ENCODE measurements at places on chromosomes 12 and 14.

DNA sequence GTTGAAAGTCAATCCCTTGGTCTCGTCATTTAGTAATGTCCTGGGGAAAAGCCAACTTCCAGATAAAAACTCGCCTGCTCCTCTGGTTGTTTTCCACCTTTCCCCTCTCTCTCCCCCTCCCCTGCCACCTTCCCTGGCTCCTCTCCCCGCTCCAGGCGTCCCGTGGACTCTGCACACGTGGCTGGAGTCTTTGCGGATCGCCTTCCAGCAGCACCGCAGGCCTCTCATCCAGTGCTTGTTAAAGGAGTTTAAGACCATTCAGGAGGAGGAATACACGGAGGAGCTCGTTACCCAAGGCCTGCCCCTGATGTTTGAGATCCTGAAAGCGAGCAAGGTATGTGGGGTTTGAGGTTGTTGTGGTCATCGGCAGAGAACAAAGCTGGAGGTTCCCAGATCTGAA is 65.8 kb upstream of the PWP1 start:
- no peak for DNase-seq

- no peak for DNase-seq
These were observed 180.9 kb downstream of the ETV6 start for GRCh38 chr12:11830307-11830801.

- DNase-seq: no peak
These were observed 1108.3 kb upstream of the FLRT2 start for GRCh38 chr14:84421621-84422020.

DNA sequence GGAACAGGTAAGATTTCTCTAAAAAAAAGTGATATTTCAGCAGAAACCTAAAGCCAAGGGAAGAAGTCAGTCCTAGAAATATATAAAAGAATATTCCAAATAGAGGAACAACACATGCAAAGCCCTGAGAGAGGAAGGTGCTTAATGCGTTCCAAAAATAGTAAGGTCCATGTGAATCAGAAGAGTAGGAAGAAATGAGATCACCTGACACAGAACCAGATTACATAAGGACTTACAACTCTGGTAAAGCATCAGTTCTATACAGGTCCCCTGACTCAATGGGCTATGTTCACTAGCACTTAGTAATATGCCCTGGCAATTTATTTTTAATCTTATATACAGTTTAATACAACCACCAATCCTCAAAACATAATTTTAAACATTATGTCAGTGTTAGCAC is 30.0 kb downstream of the SENP1 start:
- DNase-seq: no peak

- no peak for DNase-seq
These were observed 1.1 kb downstream of the ABCD4 start for GRCh38 chr14:74301594-74302151.

DNA sequence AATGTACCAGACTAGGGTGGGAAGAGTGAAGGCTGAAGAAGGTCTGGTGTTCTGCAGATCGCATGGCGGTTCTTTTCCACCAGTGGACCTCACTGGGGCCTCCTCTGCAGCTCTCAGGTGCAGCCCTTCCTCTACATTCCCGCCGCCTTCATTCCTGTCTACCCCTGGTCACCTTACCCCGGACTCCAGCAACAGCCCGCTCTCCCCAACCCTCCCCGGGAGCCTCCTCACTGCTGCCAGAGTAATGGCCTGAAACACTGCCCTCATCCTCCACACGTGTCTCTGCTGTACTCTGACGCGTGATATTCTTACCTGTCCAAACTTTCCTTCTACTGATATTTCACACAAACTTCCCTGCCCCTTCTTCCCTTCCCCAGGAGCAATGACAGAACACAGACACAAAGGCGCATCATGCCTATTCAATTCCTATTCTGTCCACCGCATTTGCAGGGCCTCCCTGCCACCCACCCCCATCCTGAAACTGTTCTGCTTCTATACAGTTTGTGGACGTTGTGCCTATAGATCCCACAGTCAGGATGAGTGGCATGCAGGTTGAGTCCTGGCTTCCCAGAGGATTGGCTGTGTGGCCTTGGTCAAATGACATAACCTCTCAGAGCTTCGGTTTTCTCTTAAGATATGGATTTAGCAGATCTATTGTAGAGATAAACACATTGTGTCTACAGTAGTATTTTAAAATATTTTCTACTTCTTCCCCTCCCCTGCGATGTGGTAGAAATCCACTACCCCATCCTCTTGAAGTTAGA is 1.7 kb upstream of the NUAK1 start:
- DNase-seq: no peak

DNA sequence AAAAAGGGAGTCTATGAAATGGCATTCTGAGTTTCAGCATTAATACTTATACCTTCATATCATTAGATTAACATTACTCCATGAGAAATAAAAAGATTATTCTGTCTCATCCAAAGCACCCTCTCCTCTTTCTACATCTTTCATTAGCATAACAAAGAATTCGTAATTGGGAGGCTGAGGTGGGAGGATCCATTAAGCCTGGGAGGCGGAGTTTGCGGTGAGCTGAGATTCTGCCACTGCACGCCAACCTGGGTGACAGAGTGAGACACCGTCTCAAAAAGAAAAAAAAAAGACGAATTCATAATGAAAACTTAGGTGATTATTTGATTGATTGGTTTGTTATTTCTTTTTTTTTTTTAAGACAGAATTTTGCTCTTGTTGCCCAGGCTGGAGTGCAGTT is 1.8 kb upstream of the CDK17 start:
- DNase-seq: no peak

GRCh38 chr14:50053935-50054334 is 62.4 kb downstream of the VCPKMT start:
- no peak for DNase-seq

DNA sequence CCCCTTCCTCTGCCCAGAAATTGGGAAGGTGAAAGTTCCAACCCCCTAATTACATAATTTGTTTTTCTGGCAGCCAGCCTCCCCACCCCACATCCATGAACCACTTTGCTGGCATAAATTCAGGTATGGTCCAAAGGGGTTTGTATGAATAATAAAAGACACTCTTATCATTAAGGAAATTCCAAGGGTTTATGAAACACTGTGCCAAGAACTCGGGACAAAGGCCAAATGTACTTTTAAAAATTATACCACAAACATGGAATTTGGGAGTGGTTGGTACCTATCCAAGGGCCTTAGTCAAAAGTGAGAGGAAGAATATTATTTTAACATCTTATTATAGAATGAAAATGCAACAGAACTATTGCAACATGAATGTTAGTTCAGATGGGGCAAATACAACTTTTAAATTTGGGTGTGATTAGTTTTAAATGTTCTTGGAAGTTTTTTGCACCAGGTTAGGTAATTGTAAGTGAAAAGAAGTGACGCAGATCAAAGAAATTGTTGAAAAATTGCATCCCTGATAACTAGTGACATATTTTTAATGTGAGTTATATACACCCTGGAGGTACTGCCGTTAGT is 217.8 kb downstream of the TMEM117 start:
- DNase-seq: no peak

GRCh38 chr12:67689385-67689784 is 40.8 kb downstream of the DYRK2 start:
- DNase-seq: no peak

GRCh38 chr12:127558361-127558760 is 708.6 kb upstream of the TMEM132C start:
- no peak for DNase-seq

DNA sequence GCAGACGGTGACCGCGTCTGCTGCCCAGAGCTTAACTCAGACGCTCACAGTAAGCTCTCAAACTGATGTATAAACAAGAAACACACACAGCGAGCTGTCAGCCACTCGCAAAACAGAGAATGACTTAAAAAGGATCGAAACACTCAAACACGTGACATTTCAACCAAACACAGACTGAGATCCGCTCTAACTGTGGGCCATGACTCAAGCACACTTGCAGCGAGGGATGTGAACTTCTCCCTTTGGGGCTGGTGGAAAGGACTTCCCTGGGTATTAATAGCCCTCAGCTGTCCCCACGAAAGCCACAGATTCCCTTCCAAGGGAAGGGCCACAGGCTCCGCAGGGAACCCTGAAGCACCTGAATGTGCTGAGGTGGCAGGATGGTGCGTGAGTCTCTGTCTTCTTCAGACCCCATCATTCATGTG is 29.1 kb downstream of the CCDC88C start:
- no peak for DNase-seq

DNA sequence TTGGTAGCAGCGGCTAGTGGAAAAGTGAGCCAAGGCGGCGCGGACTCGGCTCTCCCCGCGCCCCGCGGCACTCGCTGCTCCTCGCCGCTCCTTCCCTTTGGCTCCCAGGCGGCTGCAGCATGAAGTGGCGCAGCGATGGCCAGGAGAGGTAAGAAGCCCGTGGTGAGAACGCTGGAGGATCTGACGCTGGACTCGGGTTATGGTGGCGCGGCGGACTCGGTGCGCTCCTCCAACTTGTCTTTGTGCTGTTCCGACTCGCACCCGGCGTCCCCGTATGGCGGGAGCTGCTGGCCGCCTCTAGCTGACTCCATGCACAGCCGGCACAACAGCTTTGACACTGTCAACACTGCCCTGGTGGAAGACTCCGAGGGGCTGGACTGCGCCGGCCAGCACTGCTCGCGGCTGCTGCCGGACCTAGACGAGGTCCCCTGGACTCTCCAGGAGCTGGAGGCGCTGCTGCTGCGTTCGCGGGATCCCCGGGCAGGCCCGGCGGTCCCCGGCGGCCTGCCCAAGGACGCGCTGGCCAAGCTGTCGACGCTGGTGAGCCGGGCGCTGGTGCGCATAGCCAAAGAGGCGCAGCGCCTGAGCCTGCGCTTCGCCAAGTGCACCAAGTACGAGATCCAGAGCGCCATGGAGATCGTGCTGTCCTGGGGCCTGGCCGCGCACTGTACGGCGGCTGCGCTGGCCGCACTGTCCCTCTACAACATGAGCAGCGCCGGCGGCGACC is 225.6 kb upstream of the CRY1 start:
- DNase-seq: no peak

Measured in smooth muscle cell of the brain vasculature (primary cell).